ENCODE measurements at places on chromosomes 3 and 15.

DNA sequence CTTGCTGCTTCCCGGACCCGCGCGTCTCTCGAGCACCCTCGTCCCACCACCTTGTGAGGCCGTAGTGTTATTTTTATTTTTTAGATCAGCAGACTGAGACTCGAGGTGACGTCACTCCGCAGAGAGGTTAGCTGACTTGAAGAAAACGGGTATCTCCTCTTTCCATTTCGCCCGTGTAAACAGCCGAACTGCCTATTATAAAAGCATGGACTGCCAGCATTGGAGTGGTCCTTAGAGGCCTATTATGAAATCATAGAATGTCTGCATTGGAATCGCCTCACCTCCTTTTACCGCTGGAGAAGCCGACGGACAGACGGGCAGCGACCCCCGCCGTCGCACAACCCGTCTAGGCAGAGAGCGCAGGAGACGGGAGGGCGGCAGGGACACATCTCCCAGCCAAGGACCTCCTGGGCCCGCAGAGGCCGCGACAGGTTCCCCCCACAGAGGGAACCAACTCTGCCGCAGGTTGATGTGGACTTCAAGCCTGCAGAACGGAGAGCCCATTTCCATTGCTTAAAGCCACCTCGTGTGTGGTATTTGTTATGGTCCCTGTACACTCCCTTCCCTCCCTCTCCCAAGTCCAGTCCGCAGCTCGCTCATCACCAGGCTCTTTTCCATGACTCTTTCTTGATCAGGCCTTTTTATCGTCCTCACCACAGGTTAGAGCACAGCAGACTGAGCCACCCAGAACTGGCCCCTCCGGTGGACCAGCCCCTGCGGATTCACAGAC, 540 bp upstream of the PPP1R2 start:
- no peak for DNase-seq

GRCh38 chr3:71843071-71843470, 58.1 kb upstream of the PROK2 start:
- DNase-seq: no peak

DNA sequence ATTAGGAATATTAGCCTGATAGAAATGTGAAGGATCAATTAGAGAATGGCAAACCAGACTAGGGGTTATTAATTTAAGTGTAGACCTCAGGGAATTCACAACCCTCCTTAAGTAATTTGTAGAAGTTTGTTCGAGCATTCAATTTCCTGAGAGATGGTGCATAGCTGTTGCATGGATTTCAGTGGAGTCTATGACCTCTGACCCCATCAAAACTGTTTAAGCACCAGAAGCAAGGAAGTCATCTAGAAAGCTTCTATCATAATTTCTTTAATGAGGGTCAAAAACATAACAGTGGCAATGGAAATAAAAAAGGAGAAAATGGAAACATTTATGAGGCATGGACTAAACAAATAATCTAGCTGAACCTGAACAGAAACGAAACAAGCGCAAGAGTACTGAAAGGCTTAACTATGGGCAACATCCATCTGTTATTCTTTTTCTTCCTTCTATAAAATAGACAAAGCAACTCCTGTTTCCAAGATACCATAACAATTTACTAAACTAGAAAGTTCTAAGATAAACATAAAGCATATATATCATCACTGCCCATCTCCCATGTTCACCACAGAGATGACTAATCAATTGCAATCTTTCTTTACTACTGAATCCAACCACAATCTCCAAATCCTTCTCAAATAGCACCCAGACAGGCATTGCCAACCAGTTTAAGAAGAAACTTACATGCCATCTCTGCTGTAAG, 151.4 kb downstream of the THRB start:
- DNase-seq: no peak

DNA sequence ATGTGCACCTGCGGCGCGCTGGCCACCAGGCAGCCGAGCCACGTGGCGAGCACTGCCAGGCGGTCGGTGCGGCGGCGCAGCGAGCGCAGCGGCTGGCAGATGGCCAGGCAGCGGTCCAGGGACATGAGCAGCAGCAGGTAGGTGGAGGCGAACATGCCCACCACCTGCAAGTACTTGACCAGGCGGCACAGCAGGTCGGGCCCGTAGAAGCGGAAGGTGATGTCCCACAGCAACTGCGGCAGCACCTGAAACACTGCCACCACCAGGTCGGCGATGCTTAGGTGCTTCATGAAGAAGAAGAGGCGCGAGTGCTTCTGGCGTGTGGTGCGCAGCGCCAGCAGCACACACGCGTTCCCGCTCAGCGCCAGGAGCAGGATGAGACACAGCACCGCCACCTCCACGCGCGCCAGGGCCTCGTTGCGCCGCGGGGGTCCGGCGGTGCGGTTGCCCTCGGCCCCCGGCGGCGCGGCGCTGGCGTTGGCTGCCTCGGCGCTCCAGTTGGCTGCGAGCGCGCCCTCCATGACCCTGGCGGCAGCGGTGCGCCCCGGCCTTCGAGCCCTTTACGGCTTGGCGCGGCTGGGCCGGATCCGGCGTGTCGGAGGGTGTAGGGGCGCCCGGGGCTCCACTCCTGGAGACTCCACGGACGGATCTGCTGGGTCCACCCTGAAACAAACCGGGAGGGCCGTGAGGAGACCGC, 1.6 kb downstream of the OXTR start:
- DNase-seq: no peak

DNA sequence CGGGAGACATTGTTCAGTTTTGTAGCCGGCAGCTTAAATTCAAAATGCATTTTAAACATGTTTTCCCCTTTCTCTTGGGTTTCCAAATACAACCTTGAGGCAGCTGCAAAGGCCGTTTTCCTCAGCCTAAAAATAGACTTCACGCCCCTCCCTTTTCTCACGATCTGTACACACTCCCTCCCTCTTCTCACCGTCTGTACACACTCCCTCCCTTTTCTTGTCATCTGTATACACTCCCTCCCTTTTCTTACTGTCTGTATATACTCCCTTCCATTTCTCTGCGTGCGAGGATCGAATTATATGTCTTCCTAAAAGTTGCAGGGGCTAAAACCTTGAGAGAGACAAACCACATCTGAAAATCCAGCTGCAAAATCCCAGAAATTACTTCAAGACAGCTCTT, 8.9 kb downstream of the MUC4 start:
- no peak for DNase-seq

GRCh38 chr3:151526757-151527156, 65.9 kb upstream of the IGSF10 start:
- DNase-seq: no peak

DNA sequence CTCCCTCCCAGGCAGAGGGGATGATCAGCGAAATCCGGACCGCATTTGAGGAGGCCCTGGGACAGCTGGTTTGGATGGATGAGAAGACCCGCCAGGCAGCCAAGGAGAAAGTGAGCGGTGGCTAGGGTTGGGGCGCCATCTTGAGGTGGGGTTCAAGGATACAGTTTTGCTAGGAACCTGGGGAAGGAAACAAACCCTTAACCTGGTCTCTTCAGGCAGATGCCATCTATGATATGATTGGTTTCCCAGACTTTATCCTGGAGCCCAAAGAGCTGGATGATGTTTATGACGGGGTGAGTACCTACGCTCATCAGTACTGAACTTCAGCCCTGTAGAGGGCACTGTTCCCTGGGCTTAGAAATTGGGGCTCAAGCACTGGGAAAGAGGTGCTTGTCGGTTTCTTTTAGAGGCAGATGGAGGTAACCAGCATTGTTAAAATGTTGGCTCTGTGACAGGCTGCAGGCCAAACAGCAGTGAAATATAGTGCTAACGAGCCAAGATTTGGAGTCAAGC, 9.6 kb upstream of the PSMD2 start:
- DNase-seq: no peak

DNA sequence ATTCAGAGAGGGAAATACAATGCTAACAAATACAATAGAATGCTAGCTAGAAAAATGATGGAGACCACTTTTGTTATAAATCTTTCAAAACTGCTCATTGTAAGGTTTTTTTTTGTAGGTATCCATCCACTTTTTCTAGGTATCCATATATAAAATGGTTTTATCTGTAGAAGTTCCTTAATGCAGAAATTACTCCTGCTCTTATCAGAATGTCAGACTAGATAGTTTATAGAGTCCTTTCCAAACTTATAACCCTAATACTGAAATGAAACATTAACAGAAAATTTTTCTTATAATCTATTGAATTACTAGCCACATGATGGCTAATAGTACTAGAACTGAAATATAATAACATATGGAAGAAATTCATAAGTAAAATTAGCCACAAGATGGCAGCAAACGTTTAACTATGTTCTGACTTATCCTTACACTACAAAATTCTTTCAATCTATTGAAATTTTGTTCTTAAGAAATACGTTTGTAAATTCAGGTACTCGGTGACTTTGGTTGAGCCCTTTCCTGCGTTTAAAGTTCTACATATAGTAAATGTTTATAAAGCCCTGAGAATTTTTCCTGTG, 58.5 kb downstream of the ECT2 start:
- no peak for DNase-seq

DNA sequence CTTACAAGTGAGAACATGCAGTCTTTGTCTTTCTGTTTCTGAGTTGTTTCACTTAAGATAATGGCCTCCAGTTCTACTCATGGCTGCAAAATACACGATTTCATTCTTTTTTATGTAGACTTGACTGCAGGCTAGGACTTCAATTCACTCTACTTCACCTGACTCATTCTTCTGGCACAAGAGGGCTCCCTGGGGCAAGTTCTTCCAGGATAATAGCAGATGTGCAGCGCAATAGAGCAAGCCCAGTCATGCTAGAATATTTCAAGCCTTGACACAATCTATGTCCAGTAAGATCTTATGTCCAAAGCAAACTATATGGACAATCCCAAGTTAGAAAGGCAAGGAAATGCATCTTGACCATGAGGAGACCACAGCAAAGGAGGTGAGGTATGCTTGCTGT, 211.7 kb upstream of the GADL1 start:
- DNase-seq: no peak

DNA sequence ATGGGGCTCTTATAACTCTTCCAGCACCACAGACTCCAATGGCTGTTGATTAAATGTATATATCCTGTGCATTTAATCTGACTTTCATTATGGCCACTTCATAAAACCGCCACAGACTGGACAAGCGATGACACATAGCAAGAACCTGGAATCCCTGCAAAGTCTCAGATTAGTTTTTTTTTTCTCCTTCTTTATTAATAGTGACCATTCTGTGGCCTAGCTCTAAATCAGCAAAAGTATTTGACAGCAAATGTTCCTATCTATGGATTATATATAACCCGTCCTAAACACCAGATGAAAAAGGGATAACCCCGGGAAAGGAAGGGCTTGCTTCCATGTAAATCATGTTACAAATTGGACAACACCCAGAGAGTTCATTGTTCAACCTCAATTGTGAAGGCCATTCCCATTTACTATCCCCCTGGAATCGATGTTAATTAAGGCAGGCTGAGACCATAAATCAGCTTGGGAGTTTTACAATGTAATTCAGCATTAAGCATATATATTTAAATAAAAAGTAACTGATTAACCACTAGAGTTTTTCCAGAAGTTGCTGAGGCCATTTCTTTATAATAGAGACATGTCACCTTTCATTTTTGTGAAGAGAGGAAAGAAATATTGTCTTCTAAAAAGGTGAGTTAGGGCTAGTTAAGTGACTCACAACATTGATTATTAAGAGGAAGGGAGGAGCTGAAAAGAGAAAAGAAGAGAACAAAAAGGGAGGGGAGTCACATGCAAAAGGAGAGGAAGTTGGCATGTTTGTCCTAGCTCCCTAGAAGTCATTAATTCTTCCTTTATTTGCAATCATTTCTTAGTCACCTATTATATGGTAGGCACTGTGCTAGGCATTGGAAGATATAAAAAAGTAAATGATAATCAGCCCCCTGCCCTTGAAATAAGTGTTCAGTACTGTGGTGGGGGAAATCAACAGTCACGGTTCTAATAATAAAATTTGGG, 26.2 kb downstream of the ALDH1A2 start:
- DNase-seq: no peak

DNA sequence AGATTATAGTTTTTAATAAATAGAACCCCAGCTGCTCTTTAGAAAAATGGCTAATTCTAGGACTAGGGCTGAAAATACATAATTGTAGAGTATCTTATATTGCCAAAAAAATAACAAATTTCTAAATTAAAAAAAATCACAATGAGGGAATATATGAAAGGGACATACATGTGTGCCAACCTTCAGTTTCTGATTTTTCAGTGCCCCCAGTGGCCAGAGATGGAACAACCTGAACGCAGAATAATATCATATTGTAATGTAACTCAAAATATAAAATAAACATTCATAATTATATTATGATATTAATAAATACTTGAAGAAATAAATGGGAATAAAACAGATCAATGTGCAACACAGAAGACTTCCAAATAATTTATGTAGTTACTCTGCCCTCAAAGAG, 460.5 kb downstream of the ZNF385D start:
- no peak for DNase-seq

- DNase-seq: no peak
These were observed 65.0 kb downstream of the THBS1 start for GRCh38 chr15:39645976-39646257.

GRCh38 chr3:64021922-64022321, 1.4 kb downstream of the PSMD6 start:
- DNase-seq: no peak

- DNase-seq: no peak
These were observed 24.8 kb downstream of the SLC28A2 start for GRCh38 chr15:45276831-45277230.

DNA sequence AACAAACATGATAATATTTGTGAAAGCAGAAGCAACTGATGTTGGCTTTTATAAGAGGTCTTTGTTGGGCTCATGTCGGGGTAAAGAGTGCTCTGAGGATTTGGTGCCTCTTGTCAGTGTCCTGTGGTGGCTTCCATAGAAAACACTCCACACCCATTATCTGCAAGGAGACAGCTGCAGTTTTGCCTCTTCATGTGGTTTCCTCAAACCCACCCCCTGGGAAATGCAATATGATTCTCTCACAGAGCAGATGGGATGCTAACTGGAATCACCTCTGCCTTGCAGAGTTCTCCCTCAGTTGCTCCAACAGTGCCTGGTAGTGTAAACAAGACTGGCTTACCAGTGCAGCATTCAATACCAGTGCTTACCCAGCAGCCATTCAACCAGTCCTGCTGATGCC, 771.4 kb upstream of the CFAP20DC start:
- DNase-seq: no peak

DNA sequence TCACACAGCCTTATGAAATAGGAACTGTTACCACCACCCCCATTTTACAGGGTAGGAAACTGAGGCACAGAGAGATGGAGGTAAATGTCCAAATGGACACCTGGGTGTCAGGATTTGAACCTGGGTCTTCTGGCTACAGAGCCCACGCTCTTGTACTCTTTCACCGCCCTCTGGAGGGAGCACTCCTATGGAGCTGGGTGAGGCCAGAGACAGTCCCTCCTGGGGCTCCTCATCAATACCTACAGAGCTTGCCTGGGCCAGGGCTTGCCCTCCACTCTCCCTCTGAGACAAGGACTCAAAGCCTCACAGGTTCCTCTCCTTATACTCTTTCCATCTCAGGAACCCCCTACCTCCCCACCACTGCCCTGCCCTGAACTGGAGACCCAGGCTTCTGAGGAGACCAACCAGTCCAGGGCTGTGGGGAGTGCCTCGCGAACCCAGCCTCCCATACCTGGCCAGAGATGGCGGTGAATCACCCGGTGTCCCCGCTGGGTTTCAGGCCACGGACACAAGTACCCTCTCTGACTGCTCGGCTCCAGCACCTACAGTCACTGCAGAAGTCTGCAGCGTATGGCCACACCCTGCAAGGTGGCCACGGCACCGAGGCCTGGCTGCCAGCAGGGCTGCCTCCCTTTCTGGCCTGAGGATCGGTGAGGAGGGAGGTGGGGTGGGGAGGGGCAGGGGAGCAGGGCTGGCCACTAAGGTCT, 22.1 kb upstream of the ATP2B2 start:
- no peak for DNase-seq
